ENCODE measurements at places on chromosomes 11 and 22.

DNA sequence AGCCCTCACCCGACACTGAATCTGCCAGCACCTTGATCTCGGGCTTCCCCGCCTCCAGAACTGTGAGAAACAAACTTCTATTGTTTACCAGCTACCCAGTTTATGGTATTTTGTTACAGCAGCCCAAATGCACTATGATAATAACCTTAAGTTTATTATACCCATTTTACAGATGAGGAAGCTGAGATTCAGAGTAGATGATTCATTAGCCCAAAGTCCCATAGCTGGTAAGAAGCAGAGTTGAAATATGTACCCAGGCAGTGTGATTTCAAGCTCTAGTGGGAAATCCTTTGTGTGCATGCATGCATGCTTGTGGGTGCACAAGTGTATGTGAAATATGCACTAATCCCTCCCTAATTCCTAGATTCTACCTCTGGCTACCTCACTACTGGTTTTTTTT is 7.9 kb downstream of the GRIK4 start:
- DNase-seq = no peak

DNA sequence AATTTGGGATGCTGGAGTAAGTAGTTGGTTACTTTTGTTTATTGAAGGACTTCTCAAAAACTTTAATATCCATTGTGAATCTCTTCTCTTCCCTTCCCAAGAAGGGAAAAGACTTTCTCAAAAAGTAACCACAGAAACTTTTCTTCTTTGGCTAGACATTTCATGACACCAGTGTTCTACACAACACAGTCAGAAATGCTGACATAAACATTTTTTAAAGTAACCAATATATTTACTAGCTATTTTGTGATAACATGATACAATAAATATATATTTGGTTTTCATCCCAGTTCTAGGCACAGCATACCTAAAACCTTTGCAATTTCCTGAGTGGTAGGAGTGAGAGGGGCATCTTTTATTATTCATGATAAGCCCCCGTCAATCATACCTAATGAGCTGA is 47.8 kb downstream of the FAM118A start:
- no peak for DNase-seq

GRCh38 chr11:65559535-65559934 is 1.4 kb upstream of the LTBP3 start:
- DNase-seq = no peak

DNA sequence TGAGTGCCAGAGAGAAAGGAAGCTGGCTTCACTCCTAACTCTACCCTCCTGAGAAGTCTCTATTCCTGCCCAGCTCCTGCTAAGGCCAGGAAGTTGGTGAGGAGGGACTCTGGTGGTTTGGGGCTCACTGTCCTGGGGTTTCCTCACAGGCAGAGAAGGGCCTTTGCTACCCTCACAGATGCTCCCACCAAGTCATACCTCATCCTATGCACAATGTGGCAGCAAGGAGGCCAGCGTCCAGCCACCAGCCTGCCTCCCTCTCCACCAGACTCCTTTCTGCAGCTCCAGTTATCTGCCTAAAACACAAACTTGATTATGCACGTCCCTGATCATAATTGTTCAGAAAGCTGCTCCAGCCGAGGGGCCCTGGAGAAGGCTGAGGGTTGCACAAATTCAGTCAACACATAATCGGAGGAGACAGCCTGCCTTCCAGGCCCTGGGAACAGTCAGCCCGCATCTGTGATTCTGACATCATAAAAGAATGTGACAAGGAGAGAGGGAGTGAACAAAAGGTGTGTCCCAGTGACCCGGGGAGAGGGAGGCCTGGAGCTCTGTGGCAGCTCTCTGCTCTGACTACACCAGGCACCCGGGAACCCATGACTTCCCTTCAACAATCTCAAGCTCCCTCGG is 28.8 kb downstream of the DKK3 start:
- peak; percentile 96 for DNase-seq

- no peak for DNase-seq
These were observed 1.4 kb downstream of the CDKN1C start for GRCh38 chr11:2883979-2884815.

DNA sequence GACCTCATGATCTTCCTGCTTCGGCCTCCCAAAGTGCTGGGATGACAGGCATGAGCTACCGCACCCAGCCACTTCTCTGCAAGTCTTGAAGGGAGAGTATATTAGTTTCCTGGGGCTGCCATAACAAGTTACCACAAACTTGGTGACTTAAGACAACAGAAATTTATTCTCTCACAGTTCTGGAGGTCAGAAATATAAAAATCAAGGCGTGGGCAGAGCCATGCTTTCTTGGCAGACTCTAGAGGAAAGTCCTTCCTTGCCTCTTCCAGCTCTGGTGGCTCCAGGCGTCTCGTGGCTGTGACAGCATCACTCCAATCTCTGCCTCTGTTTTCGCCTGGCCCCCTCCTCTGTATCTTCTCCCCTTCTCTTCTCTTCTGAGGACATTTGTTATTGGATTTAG is 110.2 kb upstream of the NAV2 start:
- DNase-seq = no peak

GRCh38 chr22:21951931-21952465 is 650 bp downstream of the PPM1F start:
- DNase-seq = peak; percentile 43

DNA sequence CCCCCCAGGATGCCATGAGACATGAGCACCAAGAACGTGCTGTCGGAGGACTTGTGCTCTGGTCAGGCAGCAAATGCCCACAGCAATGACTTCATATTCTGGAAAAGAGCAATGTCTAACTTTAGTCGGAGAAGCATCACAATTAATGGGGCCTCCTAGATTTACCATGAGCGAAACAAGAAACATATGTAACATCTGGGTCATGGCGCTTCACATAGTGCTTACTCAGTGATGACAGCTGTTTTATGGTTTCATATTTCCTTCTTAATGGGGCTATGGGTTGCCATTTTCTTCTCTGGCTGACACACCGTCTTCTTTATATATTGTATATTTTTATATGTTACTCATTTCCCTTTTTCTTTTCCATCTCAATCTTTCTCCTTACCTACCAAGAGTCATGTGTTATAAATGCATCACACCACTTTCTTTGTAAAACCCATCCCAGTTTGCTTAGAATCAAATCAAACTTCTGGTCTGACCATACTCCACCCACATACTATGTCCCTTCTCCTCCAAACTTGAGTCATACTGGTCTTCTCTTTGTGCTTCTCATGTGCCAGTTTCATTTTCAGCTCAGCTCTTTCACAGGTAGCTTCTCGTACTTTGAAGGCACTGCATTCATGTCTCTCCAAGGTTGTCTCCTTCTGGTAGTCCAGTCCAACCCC is 9.4 kb upstream of the CASP12 start:
- no peak for DNase-seq

GRCh38 chr11:27412192-27412691 is 49.2 kb upstream of the CCDC34 start:
- no peak for DNase-seq

DNA sequence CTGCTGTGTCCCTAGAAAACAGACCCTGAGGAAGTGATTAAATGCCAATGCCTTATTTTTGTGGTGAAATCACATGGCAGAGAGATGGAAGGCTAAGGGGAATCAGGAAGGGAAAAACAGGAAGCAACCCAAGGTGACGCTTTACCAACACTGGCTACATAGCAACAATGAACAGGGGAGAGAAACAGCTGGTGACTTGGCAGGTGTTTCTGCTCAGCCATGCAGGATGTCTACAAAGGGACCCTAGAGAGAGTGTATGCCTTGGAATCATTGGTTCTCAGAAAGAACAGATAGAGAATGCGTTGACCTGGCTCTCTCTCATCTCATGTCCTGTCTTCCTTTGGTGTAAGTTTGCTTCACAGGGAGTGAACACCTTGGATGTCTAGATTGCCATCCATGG is 911.9 kb downstream of the OPCML start:
- no peak for DNase-seq

All from SK-N-DZ (cell line).